Activated T-cell treated with anti-CD3 and anti-CD28 coated beads, Interleukin-2, amount 50 U/mL, for 24 hours (primary cell): ENCODE measurements at places on chromosomes 3 and 15.

DNA sequence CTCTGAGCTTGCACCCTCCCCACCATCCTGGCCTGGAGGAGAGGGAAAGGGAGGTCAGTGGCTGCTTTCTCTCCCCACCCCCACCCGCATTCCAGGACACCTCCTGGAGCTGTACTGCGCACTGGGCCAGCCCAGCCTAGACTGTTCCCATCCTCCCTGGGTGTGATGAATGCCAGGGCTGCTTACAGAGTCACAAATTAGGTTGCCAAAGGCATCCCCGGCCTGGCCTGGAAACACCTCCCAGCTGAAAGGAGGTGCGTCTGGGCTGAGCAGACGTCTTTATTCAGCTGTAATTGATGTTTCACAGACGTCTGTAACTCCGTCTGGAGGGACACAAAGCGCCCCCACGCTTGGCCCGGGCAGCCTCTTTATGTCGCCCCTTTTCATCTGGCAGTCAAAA is 47.6 kb downstream of the RHCG start:
- H3K4me1 ChIP-seq = no peaks in the 10 kb centered on the region
- no peak overlapping the region for H3K27ac ChIP-seq
- H3K27me3 ChIP-seq = peaks cover 53% of the 10 kb centered on the region
- no peak for DNase-seq

DNA sequence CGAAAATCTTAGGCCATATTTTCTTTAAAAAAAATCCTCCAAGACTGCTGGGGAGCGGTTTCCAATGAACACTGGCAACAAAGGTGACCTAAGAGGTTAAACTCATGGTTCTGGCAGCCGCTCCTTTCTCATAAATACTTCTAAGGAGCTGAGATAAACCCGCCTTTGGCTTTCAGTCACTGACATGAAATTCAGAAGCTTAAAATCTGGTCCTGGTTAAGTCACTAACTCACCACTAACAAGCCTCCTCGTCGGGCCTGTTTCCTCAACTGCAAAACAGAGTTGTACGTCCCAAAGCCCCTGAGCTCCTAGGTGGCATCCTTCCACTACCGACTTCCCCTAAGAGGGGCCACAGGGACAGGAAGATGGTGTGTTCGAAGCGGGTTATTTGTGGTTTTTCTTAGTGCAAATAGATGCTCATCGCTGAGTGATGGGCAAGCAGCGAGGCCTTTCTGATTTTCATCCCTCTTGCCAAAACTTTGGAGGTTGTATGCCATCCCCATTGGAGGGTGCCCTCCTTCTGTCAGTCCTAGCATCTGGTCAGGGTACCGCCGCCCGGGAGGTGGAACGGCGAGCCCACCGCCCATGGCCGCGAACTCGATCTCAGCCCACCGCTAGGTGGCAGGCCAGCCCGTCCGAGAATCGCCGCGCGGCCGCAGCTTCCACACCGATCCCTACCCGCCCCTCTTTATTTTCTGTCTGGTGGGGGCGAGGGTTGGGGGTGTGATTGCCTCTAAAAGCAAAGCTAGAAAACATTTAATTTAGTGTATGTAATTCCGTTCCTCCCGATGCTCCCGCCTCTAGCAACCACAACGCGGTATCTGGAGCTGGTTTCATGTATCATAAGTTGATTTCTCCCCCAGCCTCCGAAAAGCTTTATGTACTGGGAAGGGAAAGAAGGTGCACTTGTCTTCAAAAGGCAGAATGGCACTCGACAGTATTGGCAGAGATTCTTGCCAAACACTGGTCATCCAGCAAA is 4.6 kb downstream of the BCL6 start:
- peak overlapping the region; percentile 100 for H3K27ac ChIP-seq
- no peaks in the 10 kb centered on the region for H3K27me3 ChIP-seq
- H3K4me1 ChIP-seq = peaks cover 64% of the 10 kb centered on the region

DNA sequence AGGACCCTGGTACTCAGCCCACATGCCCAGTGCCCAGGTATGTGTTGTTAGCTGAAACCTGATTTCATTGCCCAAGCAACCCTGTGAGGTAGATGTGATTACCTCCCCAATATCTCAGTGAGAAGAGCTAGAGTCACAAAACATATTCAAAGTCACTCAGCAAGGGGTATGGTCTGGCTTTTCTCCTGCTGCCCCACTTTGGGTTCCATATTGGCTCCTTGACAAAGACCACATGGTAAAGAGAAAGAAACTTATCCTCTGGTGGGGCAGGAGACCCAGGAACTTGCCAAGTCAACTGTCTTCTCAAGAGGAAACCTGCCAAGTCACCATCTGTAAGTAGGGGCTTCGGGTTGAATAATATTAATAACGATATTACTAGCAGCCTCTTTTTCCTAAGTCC is 148.3 kb upstream of the LMCD1 start:
- no peak overlapping the region for H3K4me3 ChIP-seq
- no peak overlapping the region for H3K27ac ChIP-seq
- H3K27me3 ChIP-seq = no peaks in the 10 kb centered on the region
- peaks cover 41% of the 10 kb centered on the region for H3K4me1 ChIP-seq
- DNase-seq = no peak
- peaks cover 9% of the 10 kb centered on the region for H3K36me3 ChIP-seq

- H3K27ac ChIP-seq = no peak overlapping the region
- H3K36me3 ChIP-seq = no peaks in the 10 kb centered on the region
- H3K27me3 ChIP-seq = peaks cover 40% of the 10 kb centered on the region
- H3K4me3 ChIP-seq = no peak overlapping the region
Measured at GRCh38 chr15:83322061-83322460, 37.6 kb upstream of the BNC1 start.

DNA sequence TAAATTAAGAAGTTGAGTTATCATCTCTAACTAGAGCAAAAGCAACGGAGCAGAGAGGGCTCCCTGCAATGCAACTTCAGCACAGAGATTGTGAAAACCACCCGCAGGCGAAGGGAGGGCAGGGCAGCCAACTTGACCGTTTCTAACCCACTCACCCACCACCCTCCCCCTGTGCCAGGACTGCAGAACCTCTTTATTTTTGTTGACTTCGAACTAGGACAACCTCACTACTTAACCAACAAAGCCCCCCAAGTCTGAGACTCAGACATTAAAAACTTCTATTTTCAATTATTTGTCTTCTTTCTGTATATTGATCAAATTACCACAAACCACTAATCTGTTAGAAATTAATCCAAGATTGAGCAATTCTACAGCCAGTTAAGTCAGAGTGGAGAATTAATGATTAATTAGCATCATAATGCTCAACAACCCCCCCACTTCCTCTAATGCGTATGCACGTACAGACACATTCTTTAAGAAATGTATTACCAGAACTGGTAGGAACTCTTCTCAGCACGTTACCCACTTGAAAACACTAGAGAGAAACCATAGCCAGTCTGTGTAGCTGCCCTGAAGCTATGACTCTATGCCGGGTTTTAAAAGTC is 2.0 kb downstream of the MGLL start:
- no peaks in the 10 kb centered on the region for H3K36me3 ChIP-seq
- H3K4me1 ChIP-seq = peaks cover 11% of the 10 kb centered on the region
- no peak overlapping the region for H3K27ac ChIP-seq
- H3K27me3 ChIP-seq = peaks cover 57% of the 10 kb centered on the region
- DNase-seq = no peak

DNA sequence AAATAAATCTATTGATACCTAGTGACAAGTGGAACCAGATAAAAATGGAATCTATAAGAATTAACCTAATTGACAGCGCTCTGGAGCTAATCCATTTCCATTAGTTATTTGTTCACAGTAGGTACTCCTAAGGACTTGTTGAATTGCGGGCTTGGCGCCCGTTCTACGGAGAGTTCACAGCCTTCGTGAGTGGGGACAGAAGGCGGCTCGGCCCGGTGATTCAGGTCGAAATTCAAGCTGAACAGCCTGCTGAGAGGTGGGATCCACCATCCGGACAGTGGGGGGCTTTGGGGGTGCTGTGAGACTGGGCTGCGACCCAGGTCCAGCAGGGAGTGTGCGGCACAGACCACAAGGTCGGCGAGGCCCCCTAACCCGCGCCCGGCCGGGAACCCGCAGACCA is 779 bp upstream of the CTNNB1 start:
- no peak for DNase-seq
- peaks cover 31% of the 10 kb centered on the region for H3K36me3 ChIP-seq
- H3K4me1 ChIP-seq = peaks cover 32% of the 10 kb centered on the region

DNA sequence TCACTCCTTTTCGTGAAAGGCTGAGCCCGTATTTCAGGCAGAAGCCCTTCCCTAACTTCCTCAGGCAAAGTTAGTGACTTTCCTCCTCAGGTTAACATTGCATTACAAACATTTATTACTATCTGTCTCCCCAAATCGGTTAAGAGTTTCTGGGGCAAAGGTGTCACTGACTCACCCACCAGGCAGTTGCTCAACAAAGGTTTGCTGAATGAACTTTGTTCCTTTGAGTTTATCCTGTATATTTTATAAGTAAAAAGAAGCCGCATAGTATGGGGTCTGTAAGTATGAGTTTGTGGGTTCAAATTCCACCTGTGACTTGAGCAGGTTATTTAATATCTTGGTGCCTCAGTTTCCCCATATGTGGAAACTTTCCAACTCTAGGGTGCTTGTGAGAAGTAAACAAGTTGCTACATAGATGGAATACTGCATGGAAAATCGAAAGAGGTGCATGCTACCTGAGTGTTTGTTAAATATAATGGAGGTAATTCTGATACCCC is 177.7 kb downstream of the THRB start:
- H3K27ac ChIP-seq = no peak overlapping the region
- H3K4me1 ChIP-seq = no peaks in the 10 kb centered on the region
- H3K27me3 ChIP-seq = no peaks in the 10 kb centered on the region
- no peak overlapping the region for H3K4me3 ChIP-seq
- H3K36me3 ChIP-seq = no peaks in the 10 kb centered on the region

DNA sequence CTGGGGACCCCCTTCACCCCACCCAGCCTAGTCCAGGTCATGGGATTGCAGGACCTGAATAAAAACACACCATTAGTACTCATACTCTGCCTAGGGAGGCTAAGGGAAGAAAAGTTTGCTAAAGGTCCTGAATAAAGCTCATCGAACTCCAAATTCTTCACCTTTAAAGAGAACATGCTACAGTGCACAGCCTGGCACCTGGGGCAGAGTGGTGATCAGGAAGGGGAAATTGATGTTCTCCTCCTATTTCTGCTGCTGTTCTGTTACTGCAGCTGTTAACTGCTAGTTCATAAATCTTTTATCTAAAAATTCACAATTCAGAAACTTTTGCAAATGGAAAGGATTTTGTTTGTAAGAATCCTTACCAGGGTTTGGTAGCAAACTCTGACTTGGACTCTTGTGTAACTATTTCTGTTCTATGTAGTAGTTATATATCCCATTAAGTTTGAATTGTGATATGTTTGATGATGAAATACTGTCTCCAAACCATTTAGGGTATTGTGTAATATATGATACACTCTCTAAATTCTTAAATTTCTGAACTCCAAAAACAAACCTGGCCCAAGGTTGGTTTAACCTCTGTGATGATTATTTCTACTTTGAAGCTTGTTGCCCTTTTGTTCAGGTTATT is 27.9 kb downstream of the MCTP2 start:
- H3K36me3 ChIP-seq = peaks cover 11% of the 10 kb centered on the region
- H3K4me1 ChIP-seq = peaks cover 33% of the 10 kb centered on the region
- no peaks in the 10 kb centered on the region for H3K27me3 ChIP-seq
- no peak overlapping the region for H3K27ac ChIP-seq

DNA sequence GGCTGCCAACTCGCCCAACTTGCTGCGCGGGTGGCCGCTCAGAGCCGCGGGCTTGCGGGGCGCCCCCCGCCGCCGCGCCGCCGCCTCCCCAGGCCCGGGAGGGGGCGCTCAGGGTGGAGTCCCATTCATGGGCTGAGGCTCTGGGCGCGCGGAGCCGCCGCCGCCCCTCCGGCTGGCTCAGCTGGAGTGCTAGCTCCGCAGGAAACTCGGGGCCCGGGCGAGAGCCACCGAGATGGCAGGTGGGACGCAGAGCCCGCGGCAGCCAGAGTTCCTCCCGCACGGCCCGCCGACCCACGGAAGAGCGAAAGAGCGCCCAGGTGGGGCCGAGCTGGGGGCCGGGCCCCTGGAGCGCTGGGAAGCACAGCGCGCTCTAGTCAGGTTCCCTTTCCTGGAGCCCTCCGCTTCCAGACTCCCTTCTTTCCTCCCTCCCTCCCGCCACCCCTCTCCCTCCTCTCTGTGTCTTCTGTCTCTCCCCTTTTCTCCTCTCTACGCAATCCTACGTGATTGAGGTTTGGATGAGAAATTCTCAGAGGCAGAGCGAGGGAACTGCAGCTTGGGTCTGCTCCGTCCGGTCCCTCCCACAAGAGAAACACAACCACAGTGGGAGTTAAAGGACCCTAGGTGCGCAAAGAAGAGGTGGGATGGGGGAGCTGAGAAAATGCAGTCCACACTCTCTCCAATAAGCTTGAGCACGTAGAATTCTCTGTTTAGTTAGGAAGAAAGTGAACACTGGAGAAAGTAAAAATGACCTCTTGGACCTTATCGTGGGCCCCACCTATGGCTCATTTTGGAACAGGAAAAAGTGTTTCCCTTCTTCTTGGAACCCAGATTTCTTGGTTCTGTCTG is 317.3 kb downstream of the FGF12 start:
- H3K4me3 ChIP-seq = no peak overlapping the region
- H3K27me3 ChIP-seq = peaks cover 53% of the 10 kb centered on the region
- H3K36me3 ChIP-seq = no peaks in the 10 kb centered on the region
- H3K27ac ChIP-seq = no peak overlapping the region
- peaks cover 4% of the 10 kb centered on the region for H3K4me1 ChIP-seq
- DNase-seq = no peak

GRCh38 chr3:119829420-119829819 is 47.5 kb downstream of the NR1I2 start:
- no peak overlapping the region for H3K4me3 ChIP-seq
- no peaks in the 10 kb centered on the region for H3K27me3 ChIP-seq
- no peak for DNase-seq
- H3K27ac ChIP-seq = no peak overlapping the region

DNA sequence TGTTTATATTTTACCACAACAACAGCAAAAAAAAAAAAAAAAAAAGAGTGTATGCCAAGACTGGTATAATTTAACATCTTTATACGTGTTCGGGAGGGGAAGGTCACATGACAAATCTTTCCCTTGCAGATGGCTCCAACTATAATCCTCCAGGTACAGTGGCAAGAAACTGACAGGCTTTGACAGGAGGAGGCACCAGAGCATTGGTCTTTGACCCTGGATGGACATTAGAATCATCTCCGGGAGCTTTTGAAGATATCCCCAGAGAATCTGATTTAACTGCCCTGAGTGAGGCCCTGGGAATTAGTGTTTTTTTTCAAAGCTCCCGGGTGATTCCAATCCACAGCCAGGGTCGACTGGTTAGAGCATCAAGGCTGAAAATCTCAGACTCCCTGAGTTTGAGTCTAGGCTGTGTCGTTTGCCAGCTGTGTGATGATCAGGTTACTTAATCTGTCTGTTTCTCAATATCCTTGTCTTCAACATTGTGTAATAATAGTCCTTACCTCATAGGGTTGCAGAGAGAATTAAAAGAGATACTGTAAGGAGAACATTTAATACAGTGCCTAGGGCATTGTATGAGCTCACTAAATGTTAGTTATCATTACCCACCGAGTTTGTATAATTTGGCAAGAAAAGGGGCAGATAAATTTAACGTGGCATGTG is 8.9 kb upstream of the SEMA5B start:
- H3K4me3 ChIP-seq = no peak overlapping the region
- no peak overlapping the region for H3K27ac ChIP-seq
- H3K27me3 ChIP-seq = peaks cover 55% of the 10 kb centered on the region
- H3K4me1 ChIP-seq = no peaks in the 10 kb centered on the region
- no peak for DNase-seq
- no peaks in the 10 kb centered on the region for H3K36me3 ChIP-seq
